Effector CD8-positive, alpha-beta T cell (primary cell): ENCODE measurements at places on chromosomes 7 and 10.

DNA sequence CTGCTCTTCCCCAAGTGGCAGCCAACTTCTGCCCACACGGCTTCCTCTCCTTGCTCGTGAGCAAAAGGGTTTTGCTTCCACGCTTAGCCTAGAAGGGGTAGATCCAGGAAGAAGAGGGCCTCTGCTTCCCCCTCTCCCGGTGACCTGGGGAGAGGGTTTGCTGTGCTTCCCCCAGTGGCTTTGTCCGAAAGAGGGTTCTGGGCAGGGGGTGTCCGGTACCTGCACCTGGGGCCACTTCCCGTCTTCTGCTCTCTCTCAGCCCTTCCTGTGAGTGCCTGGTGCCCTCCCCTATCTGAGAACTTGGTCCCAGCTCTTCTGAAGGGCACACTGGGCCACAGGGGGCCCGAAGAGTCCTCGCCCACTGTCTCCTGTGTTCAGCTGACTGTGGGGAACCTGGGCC, 11.3 kb downstream of the JAKMIP3 start:
- DNase-seq, result no peak

DNA sequence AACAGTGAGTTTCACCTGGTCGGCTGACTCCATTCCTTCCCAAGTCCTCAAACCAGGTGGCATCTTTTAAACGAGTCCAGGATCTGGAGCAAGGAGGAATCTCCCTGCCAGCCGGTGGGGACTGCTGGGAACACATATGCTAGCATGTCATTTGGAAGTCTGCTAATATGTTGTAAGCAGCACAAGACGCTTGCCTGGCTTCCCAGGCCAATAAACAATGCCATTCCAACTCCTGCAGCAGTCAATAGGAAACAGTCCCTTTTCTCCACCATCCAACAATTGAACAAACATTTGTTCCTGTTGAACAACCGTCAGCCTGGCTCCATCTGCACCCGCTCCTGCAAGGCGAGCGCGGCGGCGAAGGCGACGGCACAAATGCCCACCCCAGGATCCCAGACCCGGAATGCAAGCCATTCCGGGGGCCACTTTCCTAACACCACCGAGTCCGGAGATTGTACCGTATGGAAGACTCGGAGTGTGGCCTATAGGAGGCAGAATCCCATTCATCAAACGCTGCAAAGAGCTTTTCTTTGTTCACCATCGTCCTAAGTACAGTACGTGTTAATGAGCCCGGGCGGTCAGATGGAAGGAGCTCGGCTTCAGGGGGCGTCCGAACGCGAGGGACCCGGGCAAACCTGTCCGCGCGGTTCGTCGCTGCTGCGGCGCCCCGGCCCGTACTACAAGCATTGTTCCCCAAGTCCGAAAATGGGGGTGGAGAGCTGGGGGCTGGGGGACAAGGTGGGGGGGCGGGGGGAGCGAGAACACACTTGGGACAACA, 1.6 kb downstream of the FAM53B start:
- no peak for DNase-seq

- DNase-seq, result no peak
Measured at GRCh38 chr10:14656052-14656730, 118.5 kb downstream of the FAM107B start.

DNA sequence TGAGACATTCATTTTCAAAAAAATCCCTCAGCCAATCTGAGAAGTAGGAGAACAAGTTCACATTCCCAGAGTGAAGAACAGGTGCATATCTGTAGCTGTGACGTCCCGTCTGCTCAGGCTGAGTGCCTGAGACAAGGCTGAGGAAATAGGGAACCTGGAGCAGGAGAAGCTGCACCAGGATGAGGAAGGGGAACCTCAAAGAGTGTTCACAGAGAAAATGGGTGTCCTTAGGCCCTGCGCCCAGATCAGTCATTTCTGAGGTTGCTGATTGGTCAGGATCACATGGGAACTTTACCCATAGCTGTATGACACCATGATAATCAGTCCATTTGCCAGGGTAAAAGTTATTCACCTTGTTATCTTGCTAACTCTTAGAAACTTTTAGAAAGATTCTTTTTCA, 34.2 kb upstream of the TARP start:
- DNase-seq, result no peak

DNA sequence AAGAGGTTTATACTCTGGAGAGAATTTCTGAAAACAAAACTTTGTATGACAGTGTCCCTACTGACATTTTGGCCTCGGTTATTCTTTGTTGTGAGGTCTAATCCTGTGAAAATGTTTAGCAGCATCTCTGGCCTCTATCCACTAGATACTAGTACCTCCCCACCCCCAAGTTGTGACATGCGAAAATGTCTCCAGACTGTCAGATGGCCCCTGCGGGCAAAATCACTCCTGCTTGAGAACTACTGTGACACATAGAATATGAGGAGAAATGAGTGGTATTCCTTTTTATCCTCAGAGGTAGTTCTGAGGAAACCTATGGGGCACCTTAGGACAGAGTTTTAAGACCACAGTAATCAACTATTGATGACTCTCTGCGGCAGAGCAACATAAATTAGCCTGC, 315.3 kb upstream of the HGF start:
- no peak for DNase-seq

DNA sequence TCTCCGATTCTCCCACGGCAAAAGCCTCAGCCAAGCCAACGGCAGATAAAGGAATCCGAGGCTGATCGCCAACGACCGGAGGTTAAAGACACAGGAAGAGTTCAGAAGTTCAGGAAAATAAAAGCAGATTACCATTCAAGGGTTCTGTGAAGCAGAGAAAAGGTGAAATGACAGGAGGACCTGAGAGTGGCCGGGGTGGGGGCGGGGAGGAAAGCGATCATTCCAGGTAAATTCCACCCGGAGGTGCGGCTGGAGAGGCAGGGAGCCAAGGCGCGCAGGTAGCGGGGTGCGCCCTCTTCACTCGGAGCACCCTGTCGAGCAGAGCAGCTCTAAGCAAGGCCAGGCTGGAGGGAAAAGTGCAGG, 35.3 kb upstream of the SEPHS1 start:
- no peak for DNase-seq

- no peak for DNase-seq
Measured at GRCh38 chr10:34280599-34281374, 534.3 kb downstream of the PARD3 start.

- DNase-seq, result no peak
Measured at GRCh38 chr10:97018251-97019212, 167.2 kb downstream of the SLIT1 start.

- DNase-seq, result no peak
Measured at GRCh38 chr7:143216151-143216550, 5.7 kb upstream of the TAS2R40 start.

DNA sequence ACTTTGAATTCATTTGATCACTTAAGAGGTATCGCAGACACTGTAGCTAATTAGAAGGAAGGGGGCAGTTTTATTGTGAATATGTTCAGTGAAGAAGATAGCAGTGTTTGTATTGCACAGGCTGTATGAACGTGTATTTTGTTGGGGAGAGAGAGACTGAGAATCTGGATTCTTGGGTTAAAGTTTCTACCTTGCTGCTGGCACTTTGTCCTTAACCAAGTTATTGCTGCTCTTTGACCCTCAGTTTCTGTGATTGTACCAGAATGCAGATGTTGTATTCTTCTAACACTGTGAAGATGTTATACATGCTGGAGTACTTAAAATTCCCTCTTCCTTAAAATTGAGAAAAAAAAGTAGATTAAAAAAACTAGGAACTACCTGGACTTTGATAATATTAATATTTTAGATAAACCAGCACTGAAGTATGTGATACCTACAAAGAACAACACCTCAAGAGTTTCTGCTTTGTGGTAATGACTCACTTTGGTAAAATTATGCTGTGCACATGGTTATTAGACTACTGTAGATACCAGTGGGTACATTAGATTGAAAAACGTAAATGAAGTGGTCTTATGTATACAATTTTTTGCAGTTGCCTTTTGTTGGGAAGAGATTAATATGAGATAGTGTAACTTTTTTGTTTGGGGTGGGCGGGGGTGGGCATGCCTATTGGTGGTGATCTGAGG, 321.3 kb downstream of the AUTS2 start:
- DNase-seq, result no peak

DNA sequence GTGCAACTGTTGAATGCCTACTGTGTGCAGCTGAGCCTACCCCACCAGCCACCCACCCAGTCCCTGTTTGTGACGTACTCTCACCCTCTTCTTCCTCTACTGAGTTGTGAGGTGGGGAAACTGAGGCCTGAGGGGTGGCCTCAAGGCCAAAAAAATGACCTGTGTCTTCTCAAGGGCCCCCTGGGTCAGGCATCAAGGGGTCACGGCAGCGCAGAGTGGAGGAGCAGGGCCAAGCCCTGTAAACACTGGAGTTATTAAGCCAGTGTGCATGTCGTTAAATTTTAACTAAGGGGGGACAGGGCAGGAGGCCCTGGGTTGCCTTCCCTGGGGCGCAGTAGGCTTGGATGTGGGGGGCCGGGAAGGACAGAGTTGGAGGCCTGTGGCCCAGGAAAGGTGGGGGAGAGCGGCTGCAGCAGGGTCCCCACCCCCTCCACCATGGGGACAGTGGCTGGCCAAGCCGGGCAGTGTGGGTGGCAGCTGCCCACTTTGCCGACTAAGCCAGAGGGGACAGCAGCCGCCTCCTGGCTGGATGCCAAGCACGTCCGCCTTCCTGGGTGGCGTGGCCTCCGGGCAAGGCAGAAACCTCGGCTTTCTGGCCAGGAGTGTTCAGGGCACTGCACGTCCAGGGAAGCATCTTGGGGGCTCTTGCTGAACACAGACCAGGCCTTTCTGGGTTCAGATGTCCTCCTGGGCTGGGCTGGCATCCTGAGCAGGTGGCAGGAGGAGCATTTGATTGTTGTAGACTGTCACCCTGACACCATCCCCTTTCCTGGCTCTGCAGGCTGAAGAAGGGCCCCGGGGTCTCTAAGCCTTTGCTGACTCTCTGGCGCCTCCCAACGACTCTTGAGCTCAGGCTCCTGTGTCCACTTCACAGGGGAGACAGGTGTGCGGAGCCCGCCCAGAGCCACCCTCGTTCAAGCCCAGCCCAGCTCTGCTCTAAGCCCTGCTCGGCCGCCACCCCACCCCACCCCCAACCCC, 1.9 kb downstream of the SLC29A4 start:
- no peak for DNase-seq

DNA sequence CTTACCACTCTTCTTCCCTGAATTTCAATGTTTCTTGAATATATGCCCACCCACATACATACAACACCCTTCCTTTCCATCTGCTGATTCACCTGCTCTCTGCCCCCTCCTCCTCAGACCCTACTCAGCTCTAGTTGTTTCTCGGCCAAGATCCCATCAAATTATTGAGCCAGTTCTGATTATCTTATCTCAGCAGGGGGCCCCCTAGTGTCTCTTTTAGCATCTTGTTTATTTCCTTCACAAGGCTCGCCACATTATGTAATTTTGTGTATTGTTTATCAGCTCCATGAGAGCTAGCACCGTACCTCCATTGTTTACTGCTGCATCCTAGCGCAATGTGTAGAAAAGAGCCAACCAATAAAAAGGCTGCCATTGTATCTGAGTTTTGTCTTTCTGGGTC, 71.9 kb downstream of the FAM13C start:
- DNase-seq, result no peak
